ENCODE measurements at places on chromosomes 1 and 21.

DNA sequence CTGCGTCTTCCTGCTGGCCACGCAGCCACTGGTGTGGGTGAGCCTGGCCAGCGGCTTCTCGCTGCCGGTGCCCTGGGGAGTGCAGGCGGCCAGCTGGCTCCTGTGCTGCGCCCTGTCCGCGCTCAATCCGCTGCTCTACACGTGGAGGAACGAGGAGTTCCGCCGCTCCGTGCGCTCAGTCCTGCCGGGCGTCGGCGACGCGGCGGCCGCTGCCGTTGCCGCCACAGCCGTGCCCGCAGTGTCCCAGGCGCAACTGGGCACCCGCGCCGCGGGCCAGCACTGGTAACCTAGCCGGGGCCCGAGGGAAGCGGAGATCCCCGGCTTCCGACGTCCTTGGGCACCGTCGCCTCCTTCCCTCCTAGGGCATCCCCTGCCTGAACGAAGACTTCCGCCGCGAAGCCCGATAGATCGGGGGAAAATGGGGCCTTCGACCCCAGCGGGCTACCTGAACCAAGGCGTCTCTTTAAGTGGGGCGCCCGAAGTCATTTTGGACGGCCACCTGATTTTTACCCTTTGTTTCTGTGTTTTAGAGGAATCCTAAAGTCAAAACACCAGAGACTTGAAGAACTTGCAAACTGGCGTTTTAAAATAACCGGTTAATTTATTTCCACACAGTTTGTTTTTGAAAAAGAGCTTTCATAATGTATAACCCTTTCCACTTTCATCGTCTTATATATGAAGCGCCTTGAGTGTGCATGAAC lies 2.0 kb downstream of the GPR88 start:
- no peak for DNase-seq

GRCh38 chr1:14778541-14778897 lies 180.0 kb downstream of the KAZN start:
- no peak for DNase-seq

- DNase-seq = no peak
Measured at GRCh38 chr1:200934676-200935245, 40.1 kb downstream of the INAVA start.

DNA sequence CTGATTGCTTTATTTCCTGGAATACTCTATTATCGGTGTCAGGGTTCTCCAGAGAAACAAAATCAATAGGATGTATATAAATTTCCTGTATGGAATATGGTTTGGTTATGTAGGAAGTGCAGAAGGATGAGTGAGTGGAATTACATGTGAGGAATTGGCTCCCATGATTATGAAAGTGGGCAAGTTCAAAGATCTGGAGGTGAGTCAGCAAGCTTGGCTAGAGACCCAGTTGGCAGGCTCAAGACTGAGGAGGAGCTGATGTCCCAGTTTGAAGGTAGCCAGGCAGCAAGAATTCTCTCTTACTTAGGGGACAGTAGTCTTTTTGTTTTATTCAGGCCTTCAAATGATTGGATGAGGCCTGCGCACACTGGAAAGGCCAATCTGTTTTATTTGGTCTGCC lies 57.5 kb downstream of the MAP3K7CL start:
- DNase-seq = peak; percentile 67

GRCh38 chr1:89607586-89608318 lies 25.2 kb upstream of the LRRC8C start:
- DNase-seq = no peak

DNA sequence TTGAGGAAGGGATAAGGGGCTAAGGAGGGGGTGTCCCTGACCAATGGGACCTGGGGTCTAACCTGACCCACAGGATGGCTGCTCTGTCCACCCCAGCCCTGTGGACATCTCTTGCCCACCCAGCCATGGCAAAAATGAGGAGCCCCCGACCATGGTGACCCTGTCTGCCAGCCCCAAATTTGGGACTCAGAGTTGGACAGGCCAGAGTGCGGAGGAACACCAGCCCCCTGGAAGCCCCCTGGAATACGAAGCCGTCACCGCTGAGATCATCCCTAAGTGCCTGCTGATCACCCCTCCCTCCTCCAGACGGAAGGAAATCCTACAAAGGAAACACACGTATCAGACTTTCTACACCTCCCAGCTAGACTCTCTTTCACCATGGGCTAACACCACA lies 119.3 kb downstream of the SIK1 start:
- DNase-seq = no peak

DNA sequence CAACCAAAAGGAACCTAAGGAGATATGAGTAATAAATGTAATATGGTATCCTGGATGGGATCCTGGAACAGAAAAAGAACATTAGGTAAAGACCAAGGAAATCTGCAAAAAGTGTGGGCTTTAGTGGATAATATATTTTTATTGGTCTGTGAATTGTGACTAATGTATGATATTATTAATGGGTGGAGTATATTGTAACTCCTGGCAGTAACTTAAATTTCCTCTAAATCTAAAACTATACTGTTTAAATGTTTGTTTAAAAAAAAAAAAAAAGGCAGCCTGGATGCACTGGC lies 68.4 kb downstream of the LRRC8D start:
- DNase-seq = no peak

- DNase-seq = peak; percentile 68
Measured at GRCh38 chr1:12345350-12346217, 115.8 kb downstream of the VPS13D start.

GRCh38 chr1:19202396-19202795 lies 7.7 kb downstream of the UBR4 start:
- no peak for DNase-seq

DNA sequence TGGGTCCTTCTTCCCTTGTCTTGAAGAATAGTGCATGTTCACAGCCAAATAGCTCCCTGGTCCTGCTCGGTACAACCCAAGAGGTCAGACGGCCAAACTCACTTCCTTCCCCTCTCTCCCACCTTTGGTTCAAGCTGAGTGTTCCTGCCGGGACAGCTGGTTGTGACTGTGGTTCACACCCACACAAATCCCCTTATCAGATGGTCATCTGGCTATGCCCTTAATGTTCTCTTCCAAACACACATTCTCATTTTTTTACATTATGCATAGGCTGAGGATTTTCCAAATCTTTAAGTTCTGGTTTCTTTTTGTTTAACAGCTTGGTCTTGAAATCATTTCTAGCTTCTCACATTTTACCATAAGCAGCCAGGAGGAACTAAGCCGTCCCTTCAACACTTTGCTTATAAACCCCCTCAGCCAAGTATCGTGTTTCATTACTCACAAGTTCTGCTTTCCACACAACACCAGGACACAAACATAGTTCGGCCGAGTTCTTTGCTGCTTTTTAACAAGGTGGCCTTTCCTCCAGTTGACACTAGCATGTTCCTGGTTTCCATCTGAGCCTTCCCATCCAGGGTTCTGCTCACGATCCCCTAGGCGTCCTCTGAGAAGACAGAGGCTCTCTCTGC lies 19.7 kb upstream of the TSPEAR start:
- DNase-seq = no peak

GRCh38 chr1:178716111-178716510 lies 8.9 kb upstream of the RALGPS2 start:
- DNase-seq = no peak

DNA sequence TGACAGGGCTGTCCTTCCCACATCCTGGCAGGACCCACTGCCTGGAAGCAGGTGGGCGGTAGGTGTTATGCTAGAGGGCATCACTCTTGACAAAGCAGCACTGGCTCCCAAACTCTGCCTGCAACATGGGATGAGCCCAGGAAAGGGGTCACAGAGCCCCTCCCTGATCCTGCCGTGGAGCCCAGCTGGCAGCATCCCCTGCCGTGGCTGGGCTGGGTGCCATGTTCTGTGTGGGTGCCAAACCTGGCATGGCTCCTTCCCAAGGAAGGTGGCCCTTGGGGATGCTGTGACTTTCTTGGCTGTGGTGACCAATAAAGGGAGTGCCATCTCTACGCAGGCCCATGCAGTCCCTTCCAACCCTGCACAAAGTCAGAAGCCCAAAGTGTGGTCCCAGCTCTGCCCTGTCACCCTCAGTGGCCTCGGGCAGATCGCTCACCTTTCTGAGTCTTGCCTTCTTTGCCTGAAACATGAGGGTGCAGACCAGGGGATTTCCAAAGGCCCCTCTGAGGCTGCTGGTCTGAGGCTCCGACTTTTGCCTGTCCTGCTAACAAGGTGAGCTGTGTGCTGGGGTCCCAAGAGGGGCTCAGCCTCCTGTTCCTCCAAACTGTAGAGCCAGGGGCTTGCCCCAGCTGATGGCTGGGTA lies 6.0 kb downstream of the CDK18 start:
- DNase-seq = no peak

GRCh38 chr1:40750451-40750908 lies 33.1 kb upstream of the KCNQ4 start:
- no peak for DNase-seq

- DNase-seq = no peak
Measured at GRCh38 chr1:6465461-6466005, 440 bp downstream of the TNFRSF25 start.

- no peak for DNase-seq
Measured at GRCh38 chr1:191074881-191075280, 597.2 kb upstream of the BRINP3 start.

DNA sequence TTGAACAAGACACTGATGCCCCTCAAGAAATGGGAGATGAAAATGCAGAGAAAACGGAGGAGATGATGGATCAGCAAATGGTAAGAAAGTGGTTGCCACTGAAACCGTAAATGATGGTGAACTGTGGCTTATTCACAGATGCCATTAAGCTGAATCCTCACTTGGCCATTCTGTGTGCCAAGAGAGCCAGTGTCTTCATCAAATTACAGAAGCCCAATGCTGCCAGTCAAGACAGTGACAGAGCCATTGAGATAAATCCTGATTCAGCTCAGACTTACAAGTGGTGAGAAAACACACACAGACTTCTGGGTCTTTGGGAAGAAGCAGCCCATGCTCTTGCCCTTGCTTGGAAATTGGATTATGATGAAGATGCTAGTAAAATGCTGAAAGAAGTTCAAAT lies 52.5 kb downstream of the NBPF6 start:
- DNase-seq = no peak

DNA sequence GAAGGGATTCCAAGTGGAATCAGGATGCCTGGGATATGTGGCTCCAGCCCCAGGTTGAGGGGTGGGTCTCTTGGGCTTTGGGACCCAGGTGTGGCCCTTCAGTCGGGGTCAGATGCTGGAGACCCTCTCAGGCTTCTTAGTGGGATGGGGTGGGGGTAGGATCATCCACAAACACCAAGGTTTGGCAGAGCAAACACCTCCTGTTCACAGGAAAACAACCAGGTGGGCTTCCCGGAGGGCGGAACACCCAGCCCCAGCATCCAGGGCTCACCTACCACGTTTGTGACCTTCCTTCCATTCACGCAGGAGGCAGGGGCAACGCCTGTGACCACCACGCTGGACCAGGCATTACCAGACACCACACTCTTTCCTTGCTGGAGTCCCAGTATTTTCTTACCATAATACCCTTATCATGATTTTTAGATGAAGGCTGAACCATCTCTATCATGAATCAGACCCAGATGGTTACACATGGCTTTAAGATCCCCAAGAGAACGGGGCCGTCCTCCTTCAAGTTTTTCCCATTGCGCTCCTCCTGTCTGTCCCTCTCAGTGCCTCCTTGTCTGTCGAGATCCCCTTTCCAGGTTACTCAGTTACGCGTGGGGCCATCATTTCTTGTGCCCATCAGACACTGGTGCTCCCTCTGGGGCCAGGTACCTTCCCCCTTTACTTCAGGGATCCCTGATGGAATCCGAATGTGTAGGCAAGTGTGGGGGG lies 428.2 kb downstream of the NPHP4 start:
- no peak for DNase-seq

DNA sequence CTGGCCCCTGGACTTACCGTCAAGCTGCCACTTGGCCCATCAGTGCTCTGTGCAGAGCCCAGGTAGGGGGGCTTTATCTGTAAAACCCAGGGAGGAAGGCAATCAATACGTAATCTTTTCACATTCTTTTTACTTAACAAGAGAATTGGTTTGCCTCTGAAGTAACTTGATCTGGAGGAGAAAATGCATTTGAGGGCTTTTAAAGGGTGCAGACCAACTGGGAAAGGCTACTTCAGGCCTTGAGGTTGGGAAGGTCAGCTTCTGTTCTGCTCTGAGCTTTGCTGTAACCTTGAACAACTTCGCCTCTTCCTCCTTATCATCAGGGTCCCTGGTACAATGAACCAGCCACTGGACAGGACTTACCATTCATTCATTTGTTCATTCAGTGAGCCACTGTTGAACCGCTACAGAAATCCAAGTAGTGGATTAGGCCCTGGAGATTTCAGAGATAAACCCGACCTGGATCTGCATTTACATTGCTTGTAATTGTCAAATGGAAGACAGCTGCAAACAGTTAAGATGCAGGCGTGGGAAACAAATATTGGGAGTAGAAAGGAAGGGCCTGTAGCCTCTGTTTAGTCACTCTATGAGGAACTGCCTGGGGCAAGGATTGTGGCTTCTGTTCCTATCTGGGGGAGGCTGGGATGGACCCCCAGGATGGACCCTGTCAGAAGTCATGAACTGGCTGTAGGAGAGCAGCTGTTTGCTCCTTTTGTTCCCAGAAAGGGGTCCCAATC lies 90.9 kb downstream of the MAN1C1 start:
- no peak for DNase-seq

GRCh38 chr1:164480285-164480907 lies 78.6 kb upstream of the PBX1 start:
- DNase-seq = no peak

DNA sequence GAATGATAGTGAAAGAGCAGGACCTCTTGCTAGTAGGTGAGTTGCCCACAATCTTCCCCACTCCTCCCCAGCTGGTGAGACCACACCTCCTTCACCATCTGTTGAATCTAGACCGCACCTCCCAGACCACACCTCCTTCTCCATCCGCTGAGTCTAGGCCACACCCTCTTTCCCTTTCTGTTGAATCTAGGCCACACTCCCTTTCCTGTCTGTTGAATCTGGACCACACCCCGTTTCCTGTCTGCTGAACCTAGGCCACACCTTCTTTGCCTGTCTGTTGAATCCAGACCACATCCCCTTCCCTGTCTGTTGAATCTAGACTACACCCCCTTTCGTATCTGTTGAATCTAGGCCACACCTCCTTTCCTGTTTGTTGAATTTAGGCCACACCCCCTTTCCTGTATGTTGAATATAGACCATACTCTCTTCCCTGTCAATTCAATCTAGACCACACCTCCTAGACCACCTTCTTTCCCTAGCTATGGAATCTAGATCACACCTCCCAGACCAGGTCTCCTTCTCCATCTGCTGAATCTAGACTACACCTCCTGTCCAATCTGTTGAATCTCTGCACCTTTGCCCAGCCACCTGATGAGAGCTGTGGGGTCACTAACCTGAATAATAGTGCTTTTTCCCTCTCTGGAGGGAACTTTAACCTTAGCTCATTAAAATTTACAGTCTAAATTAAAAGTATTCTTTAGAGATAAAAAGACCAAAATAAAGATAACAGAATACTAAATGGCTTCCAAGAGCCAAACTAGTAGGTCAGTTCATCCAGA lies 116.3 kb downstream of the DAB1 start:
- peak; percentile 16 for DNase-seq

- DNase-seq = no peak
Measured at GRCh38 chr1:114026797-114027196, 47.5 kb downstream of the OLFML3 start.

- DNase-seq = no peak
Measured at GRCh38 chr1:182269097-182269496, 122.5 kb downstream of the GLUL start.

All from Peyer's patch (tissue), 4 donors.